Stimulated activated naive CD4-positive, alpha-beta T cell treated with Interleukin-2 at 50 U/mL for 16 hours (primary cell): ENCODE measurements at places on chromosomes 6 and 20.

DNA sequence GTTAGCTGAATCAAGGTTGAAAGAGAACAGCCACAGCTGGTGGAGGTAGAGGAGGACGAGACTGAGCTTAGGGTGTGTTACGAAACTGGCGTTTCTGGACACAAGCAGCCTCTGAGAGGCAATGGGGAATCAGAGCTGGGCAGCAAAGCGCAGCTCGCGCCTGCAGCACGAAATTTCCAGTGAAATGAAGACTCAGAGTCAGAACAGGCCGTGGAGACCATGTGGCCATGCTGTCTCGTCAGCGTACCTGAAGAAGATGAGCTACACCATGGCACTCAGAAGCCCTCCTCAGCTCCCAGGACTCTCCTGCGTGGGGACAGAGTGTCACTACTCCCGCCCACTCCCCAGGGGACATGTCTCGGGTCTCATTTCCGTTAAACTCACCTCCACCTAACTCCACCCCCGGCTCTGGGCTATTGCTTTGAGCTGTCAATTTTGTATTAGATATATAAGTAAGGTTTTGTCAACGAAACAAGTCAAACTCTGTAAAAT lies 256.9 kb downstream of the ERMARD start:
- DNase-seq = no peak

DNA sequence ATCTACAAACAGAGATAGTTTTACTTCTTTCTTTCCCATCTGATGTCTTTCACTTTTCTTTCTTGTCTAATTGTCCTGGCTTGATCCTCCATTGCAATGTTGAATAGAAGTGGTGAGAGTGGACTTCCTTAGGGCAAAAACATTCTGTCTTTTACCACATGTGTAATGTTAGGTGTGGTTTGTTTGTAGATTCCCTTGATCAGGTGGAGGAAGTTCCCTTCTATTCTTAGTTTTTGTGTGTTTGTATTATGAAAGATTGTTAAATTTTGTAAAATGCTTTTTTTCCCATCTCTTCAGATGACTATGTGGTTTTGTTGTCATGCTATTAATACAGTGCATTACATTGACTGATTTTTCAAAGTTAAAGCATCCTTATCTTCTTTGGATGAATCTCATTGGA lies 41.6 kb upstream of the DUSP22 start:
- DNase-seq = no peak

DNA sequence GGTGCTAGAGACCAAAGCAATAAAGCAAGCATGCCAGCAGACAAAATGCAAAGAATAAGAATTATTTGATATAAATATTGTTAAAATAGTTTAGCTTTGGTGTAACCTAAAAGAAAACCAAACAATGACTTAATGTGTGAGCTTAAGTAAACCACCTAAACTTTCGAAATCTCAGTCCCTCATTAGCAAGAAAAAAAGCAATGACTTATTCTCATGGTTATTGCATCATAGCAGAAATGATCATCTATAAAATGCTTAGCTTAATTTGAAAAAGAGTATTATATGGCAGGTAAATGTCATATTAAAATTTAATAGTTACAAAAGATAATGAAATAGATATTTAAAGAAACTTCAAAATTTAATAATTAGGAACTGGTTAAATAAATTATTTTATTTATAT lies 1395.7 kb upstream of the EYS start:
- no peak for DNase-seq

GRCh38 chr6:40583709-40584108 lies 3.5 kb downstream of the LRFN2 start:
- no peak for DNase-seq

DNA sequence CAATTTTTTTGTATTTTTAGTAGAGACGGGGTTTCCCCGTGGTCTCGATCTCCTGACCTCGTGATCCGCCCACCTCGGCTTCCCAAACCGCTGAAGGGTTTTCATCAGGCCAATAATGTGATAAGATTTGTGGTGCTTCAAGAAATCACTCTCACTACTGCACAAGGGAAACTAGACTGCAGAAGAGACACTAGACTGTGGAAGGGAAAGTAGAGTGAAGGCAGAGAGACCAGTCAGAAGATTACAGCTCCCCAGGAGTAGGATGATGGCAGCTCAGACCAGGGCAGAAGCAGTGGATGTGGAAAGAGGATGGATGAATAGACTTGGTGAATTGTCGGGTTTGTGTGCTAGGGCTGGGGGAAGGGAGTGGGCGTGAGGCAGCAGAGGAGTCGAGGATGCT lies 48.0 kb upstream of the GTSF1L start:
- no peak for DNase-seq

GRCh38 chr20:33377366-33377765 lies 24.0 kb downstream of the CDK5RAP1 start:
- no peak for DNase-seq

- DNase-seq = no peak
Observed at GRCh38 chr6:3585320-3585935, 128.6 kb upstream of the SLC22A23 start.

DNA sequence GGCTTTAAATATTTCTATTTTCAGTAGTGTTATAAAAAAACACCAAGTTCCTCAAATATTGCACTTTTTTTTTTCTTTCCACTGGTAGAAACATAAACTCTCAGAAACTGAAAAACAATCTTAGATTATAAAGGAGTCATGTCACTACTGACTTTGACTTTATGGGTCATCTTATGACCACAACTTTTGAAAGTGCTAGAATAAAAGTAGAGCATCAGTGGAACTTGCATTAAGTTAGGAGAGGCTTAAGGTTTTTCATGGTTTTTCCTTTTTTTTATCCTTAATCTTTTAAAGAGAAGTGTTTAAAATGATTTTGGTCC lies 56.6 kb upstream of the SUPT3H start:
- no peak for DNase-seq

- no peak for DNase-seq
Observed at GRCh38 chr6:111692327-111693164, 86.9 kb upstream of the TRAF3IP2 start.

DNA sequence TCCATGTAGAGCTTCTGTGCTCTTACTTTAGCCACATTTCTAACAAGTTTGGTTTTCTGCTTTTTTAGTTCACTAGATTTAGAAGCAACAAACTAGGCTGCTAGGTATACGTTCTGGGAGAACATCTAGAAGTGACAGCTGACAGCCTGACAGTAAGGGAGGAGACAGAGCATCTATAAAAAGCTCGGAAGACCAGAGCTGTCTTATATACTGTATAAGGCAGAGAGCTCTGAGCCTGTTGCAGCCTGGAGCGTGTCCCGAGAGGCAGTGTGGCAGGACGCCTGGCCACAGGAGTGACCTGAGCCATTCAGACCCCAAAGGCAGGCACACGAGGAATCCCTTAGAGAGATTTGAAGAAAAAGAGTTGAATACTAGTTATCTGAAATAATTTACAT lies 24.6 kb downstream of the PPP1R14C start:
- DNase-seq = no peak

- DNase-seq = peak; percentile 6
Observed at GRCh38 chr20:34129518-34130162, 17.6 kb upstream of the EIF2S2 start.

DNA sequence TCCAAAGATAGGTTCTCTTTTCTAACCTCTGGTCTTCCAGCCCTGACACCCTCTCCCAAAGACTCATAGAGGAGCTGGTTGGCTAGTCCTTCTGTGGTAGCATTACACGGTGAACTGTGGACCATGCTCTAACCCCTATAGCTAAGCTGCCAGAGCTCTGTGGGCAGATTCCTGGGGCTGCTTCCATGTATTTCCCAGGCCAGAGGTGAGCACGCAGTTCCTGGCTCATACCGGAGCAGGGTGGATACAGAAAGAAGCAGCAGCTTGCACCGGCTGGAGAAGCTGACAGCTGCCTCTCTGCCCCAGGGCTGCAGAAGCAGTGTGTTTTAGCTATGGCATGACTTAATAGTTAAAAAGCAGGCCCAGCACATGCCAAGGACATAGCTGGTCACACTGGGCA lies 84.1 kb upstream of the FOXP4 start:
- no peak for DNase-seq

DNA sequence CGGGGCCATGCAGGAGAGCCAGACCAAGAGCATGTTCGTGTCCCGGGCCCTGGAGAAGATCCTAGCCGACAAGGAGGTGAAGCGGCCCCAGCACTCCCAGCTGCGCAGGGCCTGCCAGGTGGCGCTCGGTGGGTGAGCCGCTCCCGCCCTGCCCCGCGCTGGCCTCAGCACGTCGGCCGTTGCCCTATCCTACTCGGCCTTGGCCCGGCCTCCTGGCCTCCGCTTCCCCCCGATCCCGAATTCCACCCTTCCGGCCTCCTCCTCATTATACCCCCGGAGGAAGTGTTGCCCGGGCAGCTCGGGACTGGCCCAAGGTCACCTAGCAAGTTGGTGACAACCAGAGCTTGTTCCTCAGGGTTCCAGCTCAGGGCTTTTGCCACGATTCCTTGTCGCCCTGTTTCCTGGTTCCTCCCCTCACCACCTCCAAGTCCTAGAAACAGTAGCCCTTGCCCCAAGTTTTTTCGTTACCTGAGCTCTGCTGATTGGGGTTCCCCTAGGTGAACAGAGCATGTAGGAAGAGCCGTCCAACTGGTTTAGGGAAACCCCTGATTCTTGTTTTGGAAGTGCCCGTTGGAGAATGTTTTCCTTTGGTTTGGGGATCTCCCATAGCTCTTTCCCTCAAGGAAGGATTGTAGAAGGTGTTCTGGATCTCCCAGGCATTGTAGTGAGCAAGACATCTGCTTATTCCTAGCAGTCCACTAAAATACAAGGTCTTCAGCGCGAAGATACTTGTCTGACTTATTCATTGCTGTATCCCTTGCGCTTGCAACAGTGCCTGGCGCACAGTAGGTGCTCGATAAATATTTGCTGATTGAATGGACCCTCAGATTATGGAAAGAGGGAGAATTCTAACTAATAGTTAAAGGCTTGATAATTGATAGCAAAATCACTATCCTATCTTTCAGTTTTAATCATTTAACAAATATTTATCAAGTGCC lies 641 bp downstream of the ARFGEF2 start:
- peak; percentile 61 for DNase-seq

GRCh38 chr6:150254770-150255169 lies 111.9 kb downstream of the PPP1R14C start:
- DNase-seq = no peak

DNA sequence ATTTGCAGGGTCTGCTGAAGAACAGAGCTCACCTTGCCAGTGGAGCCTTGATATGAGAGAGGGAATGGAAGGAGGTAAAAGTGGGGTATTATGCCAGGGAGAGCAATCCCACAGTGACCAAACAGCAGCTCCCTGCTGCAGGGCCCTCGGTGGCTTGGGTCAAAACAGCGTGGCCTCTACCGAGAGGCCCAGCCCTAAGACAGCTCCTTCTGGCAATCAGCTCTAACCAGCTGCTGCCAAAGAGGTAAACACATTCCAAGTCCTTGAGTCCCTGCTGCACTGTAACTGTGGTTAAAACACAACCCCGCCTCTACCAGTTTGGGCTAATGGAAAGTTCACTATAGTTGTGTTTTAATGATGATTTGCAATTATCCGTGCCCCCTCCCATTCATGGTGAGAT lies 1.4 kb upstream of the DAAM2 start:
- DNase-seq = no peak

DNA sequence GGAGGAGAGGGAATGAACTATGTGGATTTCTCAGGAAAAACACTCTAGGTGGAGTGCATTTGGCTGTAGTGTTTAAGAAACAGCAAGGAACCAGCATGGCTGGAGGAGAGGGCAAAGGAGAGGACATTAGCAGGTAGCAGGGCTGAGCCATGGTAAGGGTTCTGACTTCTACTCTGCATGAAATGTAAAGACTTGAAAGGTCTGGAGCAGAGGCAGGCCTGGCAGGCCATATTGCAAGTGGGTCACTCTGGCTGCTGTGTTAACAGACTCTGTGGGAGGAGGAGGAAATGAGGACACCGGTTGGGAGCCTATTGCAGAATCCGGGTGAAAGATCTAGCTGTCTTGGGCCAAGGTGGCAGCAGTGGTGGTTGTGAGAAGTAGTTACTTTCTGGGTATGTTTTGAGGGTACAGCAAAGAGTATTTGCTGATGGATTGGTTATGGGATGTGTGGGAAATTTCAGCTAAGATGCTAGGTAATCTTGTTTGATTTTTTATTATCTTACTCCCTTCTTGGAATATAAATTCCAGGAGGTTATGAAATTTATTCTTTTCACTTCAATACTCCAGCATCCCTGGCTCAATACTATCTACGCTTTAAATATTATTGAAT lies 115.9 kb upstream of the BCLAF1 start:
- DNase-seq = no peak
